ENCODE measurements at places on chromosomes 1 and 21. TPM values are rescaled to one million over a fixed set of nuclear protein-coding genes. Genes with fewer than 3 reads are reported as not detected.

FCMR gene
- polyA plus RNA-seq: 2.4 TPM

TIPRL gene
- 29.7 TPM for polyA plus RNA-seq

FLG2 gene
- not detected for polyA plus RNA-seq

NCF2 gene
- polyA plus RNA-seq: 3.3 TPM

DNA sequence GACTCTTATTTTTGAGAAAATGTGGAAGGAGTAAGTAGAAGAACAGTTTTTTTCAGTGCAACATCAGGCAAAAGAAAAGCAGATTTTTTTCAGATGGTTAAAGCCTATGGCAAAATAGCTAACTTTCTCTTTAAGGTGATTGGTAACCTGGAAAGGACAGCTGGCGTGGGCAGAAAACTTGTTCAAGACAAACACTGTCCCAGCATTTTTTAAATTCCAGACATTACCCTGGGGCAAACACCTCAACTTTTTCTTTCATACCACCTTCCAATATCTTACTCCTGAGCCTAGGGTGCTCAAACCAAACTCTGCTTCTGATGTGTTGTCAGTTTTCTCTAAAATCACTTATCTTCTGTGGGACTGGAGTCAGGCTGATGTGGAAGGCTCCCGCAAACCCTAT lies 2.7 kb upstream of the LEPR start:
- no peak for DNase-seq

GRCh38 chr1:54968551-54968950 lies 11.9 kb upstream of the TMEM61 start:
- DNase-seq: no peak

DNA sequence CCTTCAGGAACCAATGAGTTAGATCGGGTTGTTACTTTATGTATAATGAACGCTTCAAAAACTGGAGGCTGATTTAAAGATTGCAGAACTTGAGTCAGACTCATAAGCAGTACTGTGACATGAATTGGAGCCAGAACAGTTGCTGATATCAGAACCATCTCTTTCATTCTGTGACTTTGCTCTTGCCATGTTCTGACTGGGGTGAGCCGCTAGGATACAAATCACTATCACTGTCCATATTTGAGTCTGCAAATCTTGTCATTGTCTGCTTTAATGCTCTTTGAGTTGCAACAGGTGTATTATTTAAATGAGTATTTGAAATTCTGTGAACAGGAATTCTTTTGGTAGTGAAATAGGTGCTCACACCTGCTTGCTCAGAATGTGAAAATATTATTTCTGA lies 52.5 kb downstream of the LRIG2 start:
- no peak for DNase-seq

- DNase-seq: no peak
Measured at GRCh38 chr1:84959294-84959693, 37.6 kb downstream of the MCOLN2 start.

DNA sequence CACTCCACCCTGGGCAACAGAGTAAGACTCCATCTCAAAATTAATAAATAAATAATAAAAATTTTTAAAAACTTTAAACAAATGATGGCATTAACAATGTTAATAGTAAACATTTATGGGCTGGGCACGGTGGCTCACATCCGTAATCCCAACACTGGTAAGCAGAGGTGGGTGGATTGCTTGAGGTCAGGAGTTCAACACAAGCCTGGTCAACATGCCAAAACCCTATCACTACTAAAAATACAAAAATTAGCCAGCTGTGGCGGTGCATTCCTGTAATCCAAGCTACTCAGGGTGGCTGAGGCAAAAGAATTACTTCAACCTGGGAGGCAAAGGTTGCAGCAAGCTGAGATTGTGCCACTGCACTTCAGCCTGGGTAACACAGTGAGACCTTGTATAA lies 9.0 kb upstream of the L1TD1 start:
- no peak for DNase-seq

DNA sequence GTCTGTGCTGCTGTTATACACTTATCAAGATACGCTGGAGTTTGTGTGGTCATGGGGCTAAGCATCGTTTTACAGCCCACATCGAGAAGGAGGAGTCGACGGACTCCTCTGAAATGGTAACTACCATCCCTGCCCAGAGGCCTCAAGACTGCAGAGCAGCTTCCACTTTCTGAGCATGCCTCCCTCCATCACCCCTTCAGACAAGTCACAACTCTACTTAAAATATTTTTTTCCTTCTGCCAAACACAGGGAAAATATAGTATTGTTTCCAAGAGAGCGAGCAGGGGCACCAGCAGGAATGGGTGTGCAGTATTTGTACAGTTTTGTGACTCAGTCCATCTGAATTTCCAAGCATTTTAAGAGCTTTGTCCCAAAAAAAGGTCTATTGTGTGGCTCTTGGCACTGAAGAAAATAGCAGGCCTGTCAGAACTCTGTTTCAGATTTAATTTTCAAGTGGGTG lies 14.1 kb downstream of the EVA1C start:
- no peak for DNase-seq
